ENCODE measurements at places on chromosomes 5 and 9. TPM values are rescaled to one million over a fixed set of nuclear protein-coding genes. Genes with fewer than 3 reads are reported as not detected.

SPOCK1 gene
- total RNA-seq = not detected

CYSRT1 gene
- total RNA-seq = 0.32 TPM

COL15A1 gene
- total RNA-seq = not detected

GRCh38 chr9:106218854-106219253 is 524.5 kb downstream of the TMEM38B start:
- no peak overlapping the region for H3K27ac ChIP-seq
- no peaks in the 10 kb centered on the region for H3K4me1 ChIP-seq
- H3K4me3 ChIP-seq = no peak overlapping the region

GRCh38 chr5:142587354-142587965 is 98.4 kb downstream of the FGF1 start:
- H3K36me3 ChIP-seq = no peaks in the 10 kb centered on the region
- no peak overlapping the region for H3K27ac ChIP-seq
- no peak for DNase-seq
- H3K4me3 ChIP-seq = no peak overlapping the region
- H3K4me1 ChIP-seq = peaks cover 7% of the 10 kb centered on the region

DNA sequence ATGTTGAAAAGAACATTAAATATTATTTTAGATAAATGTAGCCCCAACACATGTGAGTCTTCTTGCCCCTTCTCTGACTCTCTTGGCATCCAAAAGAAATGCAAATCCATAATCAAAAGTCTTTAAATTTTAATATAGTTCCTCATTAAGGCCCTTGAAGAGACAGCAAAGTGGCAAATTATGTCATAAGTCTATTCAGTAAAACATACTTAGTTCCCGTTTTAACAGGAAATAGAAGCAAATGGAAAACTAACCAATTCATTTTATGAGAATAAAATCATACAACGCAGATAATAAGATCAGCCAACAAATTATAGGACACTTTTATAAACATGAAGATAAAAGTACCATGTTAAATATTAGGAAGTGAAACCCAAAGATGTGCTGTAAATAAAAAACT is 20.1 kb upstream of the IFNB1 start:
- peaks cover 12% of the 10 kb centered on the region for H3K36me3 ChIP-seq

DNA sequence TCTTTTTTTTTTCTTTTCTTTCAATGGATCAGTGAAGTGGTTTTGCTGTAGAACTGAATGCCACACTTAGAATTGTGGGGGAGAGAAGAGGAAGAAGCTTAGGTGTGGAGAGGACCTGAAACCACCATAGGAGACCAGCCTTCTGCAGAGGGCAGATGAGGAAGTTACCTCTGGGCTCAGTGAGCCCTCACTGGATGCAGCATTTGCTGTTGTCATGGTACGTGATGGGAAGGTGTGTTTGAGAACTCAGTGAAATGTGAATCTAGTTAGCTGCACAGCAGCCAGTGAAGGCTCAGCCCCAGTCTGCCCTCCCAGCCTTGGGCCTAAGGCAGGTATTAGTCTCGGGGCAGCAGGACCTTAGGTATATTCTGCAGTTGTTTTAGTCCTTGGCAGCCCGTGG is 17.5 kb downstream of the CYFIP2 start:
- H3K27ac ChIP-seq = peak overlapping the region; percentile 65
- peak overlapping the region; percentile 3 for H3K4me3 ChIP-seq
- H3K36me3 ChIP-seq = peaks cover 60% of the 10 kb centered on the region
- DNase-seq = no peak
- H3K4me1 ChIP-seq = peaks cover 79% of the 10 kb centered on the region

GRCh38 chr5:141241496-141241895 is 3.7 kb upstream of the PCDHB15 start:
- no peak for DNase-seq
- no peak overlapping the region for H3K27ac ChIP-seq
- peaks cover 1% of the 10 kb centered on the region for H3K4me1 ChIP-seq

DNA sequence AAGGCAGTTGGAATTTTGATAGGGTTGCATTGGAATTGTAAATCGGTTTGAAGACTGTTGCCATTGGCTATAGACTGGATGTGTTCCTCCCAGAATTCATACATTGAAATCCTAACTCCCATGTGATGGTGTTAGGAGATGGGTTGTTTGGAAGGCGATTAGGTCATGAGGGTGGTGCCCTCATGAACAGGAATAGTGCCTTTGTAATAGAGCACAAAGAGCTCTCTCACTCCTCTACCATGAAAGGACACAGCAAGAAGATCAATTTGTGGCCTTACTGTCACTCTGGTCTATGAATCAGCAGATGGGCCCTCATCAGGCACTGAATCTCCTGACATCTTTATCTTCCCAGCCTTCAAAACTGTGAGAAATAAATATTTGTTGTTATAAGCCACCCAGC is 133.2 kb downstream of the PARP8 start:
- H3K36me3 ChIP-seq = peaks cover 70% of the 10 kb centered on the region
- H3K4me3 ChIP-seq = no peak overlapping the region
- H3K27ac ChIP-seq = no peak overlapping the region

DNA sequence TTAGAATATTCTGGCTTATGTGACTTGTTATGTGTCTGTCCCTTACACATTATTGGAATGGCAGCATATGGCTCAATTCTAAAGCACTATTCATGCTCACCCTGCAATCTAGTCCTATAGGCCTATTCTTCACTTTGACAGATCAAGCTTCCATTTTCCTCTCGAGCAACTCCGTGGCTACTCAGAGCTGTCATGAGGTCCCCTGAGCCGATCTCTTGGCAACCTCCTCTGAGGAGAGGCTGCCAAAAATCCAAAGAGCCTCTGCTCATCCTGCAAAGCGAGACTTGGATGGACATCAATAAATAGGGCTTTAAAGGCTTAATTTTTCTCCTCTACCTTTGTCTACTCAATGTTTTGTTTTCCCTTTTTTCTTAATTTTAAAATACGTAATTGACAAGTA is 163.8 kb downstream of the GABRB2 start:
- H3K27ac ChIP-seq = no peak overlapping the region
- H3K4me3 ChIP-seq = no peak overlapping the region
- no peaks in the 10 kb centered on the region for H3K4me1 ChIP-seq
- no peaks in the 10 kb centered on the region for H3K36me3 ChIP-seq

DNA sequence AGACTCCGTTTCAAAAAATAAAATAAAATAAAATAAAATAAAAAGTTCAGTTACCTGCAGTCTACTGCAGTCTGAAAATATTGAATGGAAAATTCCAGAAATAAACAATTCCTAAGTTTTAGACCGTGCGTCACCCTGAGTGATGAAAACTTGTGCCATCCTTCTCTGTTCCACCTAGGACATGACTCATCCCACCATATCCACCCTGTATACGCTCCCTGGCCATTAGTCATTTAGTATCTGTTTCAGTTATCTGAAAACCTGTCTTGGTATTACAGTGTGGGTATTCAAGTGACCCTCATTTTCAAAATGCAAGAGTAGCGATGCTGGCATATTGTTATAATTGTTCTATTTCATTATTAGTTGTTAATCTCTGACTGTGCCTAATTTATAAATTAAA is 51.8 kb upstream of the TEX48 start:
- DNase-seq = no peak
- H3K27ac ChIP-seq = peak overlapping the region; percentile 60
- peaks cover 49% of the 10 kb centered on the region for H3K4me1 ChIP-seq
- peaks cover 28% of the 10 kb centered on the region for H3K36me3 ChIP-seq

- H3K36me3 ChIP-seq = peaks cover 2% of the 10 kb centered on the region
- peak overlapping the region; percentile 36 for H3K27ac ChIP-seq
- peaks cover 5% of the 10 kb centered on the region for H3K4me1 ChIP-seq
- DNase-seq = peak; percentile 73
- no peaks in the 10 kb centered on the region for H3K27me3 ChIP-seq
Observed at GRCh38 chr5:32613050-32613672, 27.8 kb downstream of the SUB1 start.

- H3K4me1 ChIP-seq = no peaks in the 10 kb centered on the region
- no peak for DNase-seq
- no peak overlapping the region for H3K27ac ChIP-seq
- H3K36me3 ChIP-seq = no peaks in the 10 kb centered on the region
- H3K4me3 ChIP-seq = no peak overlapping the region
Observed at GRCh38 chr5:89601880-89602279, 718.9 kb upstream of the MEF2C start.

GRCh38 chr5:72817671-72818266 is 1.3 kb downstream of the TNPO1 start:
- H3K27me3 ChIP-seq = peaks cover 3% of the 10 kb centered on the region
- no peak for DNase-seq
- H3K27ac ChIP-seq = peak overlapping the region; percentile 90

GRCh38 chr5:89268460-89268859 is 385.5 kb upstream of the MEF2C start:
- no peaks in the 10 kb centered on the region for H3K4me1 ChIP-seq
- DNase-seq = no peak
- no peak overlapping the region for H3K4me3 ChIP-seq
- H3K27ac ChIP-seq = no peak overlapping the region
- H3K27me3 ChIP-seq = peaks cover 8% of the 10 kb centered on the region

GRCh38 chr9:71911908-71912335 is 483 bp downstream of the C9orf85 start:
- H3K4me1 ChIP-seq = peaks cover 52% of the 10 kb centered on the region
- H3K27me3 ChIP-seq = no peaks in the 10 kb centered on the region
- peaks cover 5% of the 10 kb centered on the region for H3K36me3 ChIP-seq
- H3K27ac ChIP-seq = peak overlapping the region; percentile 96
- DNase-seq = no peak

- no peaks in the 10 kb centered on the region for H3K4me1 ChIP-seq
- no peak overlapping the region for H3K4me3 ChIP-seq
- no peak for DNase-seq
- no peak overlapping the region for H3K27ac ChIP-seq
Observed at GRCh38 chr9:38023661-38024035, 45.4 kb downstream of the SHB start.

DNA sequence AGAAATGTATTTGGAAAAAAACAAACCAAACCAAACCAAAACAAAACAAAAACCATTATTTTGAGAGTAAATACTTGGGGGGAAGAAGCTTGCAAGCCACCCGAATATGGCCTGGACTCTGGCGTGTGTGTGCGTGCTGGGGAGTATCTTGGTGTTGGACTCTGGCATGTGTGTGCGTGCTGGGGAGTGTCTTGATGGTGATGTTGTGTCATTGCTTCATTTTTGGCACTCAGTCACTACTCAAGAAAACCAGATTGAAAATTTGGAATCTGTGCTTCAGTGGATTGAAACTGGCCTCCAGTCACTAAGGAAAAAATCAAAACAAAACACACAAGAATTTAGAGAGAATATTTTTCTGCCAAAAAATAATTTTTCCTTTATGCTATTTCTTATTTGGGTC is 76.1 kb downstream of the ARRDC3 start:
- no peaks in the 10 kb centered on the region for H3K27me3 ChIP-seq
- no peak for DNase-seq
- peaks cover 15% of the 10 kb centered on the region for H3K36me3 ChIP-seq
- no peak overlapping the region for H3K4me3 ChIP-seq
- no peak overlapping the region for H3K27ac ChIP-seq

GRCh38 chr9:111193095-111193494 is 136.9 kb downstream of the OR2K2 start:
- no peak overlapping the region for H3K4me3 ChIP-seq
- no peak overlapping the region for H3K27ac ChIP-seq
- H3K36me3 ChIP-seq = peaks cover 1% of the 10 kb centered on the region
- no peak for DNase-seq
- no peaks in the 10 kb centered on the region for H3K4me1 ChIP-seq

DNA sequence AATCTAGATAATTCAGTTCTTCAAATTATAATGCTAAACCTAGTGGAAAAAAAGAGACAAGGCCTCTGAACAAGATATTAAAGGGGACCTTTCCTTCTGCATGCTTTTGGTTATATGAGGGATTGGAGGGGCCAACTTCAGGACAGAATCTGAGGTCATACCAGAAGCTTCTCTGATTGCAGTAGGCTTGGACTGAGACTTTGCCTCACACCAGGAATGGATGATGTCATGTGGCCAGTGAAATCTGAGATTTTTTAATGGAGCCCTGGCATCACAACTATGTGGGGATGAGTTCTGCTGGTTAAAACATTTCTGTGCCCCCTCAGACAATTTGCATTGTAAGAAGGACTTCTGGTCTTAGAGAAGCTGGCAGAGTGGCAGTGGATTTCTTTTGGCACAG is 88.6 kb downstream of the ANGPTL2 start:
- H3K27me3 ChIP-seq = no peaks in the 10 kb centered on the region
- no peak for DNase-seq
- H3K27ac ChIP-seq = no peak overlapping the region
- peaks cover 2% of the 10 kb centered on the region for H3K36me3 ChIP-seq
- H3K4me1 ChIP-seq = no peaks in the 10 kb centered on the region

GRCh38 chr5:32996336-32996735 is 285.2 kb downstream of the NPR3 start:
- DNase-seq = no peak
- H3K4me3 ChIP-seq = no peak overlapping the region
- H3K36me3 ChIP-seq = no peaks in the 10 kb centered on the region

DNA sequence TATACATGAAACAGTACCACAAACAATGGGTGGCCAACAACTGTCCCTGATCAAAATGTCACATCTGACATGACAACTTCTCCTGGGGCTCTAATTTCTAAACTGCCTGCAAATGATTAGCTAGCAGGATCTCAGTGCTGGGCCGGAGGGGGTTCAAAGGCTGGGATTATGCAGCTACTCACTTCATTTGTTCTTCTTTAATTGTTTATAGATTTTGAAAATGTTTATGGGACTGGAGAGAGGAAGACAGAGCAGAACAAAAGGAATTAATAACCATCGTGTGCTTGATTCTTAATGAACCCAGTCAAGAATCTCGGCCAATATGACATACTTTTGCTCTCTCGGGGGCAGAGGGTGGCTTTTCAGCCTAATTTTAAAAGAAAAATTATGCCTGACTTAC is 313.6 kb downstream of the NSG2 start:
- H3K27me3 ChIP-seq = peaks cover 9% of the 10 kb centered on the region
- H3K36me3 ChIP-seq = no peaks in the 10 kb centered on the region
- H3K4me1 ChIP-seq = no peaks in the 10 kb centered on the region

DNA sequence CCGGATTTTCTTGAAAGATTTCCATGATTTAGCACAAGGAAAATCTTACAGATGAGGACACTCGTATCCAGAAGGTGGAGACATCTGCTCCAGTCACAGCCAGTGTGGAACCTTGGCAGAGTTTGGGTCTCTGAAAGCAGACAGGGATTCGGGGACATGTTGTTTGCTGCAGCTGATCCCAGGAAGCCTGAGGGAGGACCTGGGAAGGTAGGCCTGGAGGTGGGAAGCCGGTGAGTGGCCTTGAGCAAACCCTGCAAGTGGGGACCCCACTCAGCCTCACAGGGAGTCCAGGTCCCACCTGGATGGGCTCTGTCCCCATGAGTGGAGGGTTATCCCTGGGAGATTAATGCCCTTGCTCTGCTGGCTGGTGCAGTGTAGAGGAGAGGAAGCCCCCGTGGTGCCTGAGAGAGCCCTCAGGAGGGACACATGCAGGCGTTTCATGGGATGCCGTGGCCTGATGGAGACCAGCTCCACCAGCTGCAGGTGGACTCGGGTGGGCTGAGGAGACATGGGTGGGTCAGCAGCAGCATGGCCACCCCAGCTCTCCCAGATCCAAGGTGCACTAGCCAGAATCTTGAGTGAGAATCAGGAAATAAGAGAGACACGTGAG is 7.8 kb downstream of the MRPS2 start:
- no peak overlapping the region for H3K27ac ChIP-seq
- DNase-seq = no peak
- H3K27me3 ChIP-seq = peaks cover 9% of the 10 kb centered on the region
- peaks cover 11% of the 10 kb centered on the region for H3K4me1 ChIP-seq
- peaks cover 16% of the 10 kb centered on the region for H3K36me3 ChIP-seq
